ENCODE measurements at places on chromosomes 16 and 17. TPM values are rescaled to one million over a fixed set of nuclear protein-coding genes. Genes with fewer than 3 reads are reported as not detected.
A peak's percentile ranks its signal among the peaks of the same experiment; 100 is the strongest.

- peak; percentile 88 for DNase-seq
Measured at GRCh38 chr16:57422026-57422944, 17.7 kb downstream of the CCL17 start.

GRCh38 chr16:48300391-48300856, 53.1 kb upstream of the ABCC11 start:
- peak; percentile 78 for DNase-seq

- DNase-seq = peak; percentile 47
Measured at GRCh38 chr17:63178530-63178929, 212.5 kb downstream of the TANC2 start.

- no peak for DNase-seq
Measured at GRCh38 chr16:17392127-17392856, 78.5 kb downstream of the XYLT1 start.

Gene CCL7
- 0.36 TPM for total RNA-seq

DNA sequence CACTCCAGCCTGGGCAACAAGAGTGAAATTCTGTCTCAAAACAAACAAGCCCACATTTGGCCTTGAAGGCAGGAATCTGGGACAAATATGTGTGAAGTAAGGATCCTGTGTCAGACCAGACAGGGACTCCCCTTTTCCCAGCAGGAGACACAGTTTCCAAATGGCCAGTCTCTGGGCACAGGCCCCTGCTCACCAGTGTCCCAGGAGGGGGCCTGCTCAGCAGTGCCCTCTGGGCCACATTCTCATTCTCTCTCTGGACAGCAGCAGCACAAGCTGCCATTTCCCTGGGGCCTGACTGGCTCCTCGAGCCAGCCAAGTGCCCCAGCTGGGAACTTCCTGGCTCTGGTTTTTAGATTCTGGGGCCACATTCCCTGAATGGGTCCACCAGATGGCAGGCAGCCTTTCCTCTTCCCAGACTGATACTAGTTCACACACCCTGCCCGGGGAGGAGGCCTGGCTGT, 11.7 kb upstream of the MNT start:
- peak; percentile 91 for DNase-seq

DNA sequence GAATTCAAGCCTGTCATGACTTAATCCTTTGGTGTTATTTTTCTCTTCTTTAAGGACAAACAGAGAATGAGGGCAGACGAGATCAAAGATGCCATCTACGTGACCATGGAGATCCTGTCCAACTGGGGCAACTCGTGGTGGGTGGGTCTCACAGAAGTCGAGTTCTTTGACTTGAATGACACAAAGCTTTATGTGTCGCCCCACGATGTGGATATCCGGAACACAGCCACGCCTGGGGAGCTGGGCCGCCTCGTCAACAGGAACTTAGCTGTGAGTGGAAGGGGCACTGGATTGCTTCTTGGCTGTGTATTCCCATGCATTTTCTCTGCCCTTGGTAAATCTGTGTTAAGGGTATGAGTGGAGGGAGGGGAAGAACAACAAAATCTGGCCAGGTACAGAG, 158.7 kb downstream of the KATNIP start:
- no peak for DNase-seq

DNA sequence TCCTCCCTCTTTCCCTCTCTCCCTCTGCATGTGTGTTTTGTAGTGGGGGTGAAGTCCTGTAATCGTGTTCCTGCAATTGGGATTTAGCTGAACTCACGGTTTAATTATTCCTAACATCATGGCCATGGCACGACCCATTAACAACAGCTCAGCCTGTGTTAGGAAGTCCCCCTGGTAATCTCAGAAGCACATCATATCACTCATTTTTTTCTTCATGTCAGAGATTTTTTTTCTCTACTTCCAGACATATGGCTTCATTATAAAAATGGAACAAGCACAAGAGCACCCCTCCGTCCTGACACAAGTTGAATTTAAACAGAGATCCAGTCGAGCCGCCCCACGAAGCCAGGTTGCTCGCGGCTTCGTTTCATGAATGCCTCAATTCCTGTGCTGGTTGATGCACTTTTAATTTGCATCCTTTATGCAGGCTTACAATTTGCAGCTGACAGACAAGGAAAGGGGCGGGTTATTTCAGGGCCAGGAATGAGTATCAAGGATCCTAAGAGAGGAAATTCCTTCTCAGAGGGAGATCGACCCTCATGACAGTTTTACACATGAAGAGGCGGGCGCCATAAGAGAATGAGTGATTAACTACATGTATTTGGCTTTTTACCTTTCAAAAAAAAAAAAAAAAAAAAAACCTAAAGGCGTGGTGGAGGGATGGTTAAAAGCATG, 192.9 kb downstream of the MAF start:
- no peak for DNase-seq

DNA sequence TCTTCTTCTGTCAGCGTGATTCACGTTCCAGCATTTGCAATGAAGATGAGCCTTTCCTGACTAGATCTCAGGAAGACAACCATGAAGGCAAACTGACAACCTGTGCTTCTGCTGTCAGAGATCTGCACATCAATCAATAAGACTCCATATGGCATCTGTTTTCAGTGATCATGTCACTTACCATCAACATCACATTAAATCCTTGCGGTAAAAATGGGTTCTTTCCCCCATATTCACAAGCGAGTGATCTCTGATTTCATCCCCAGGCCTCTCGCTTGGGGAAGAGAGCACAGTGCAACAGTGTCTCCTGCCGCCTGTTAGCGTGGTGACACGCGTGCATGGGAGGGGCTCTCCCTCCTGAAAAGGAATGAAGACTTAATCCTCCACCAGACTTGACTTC, 11.1 kb downstream of the NACA2 start:
- no peak for DNase-seq

DNA sequence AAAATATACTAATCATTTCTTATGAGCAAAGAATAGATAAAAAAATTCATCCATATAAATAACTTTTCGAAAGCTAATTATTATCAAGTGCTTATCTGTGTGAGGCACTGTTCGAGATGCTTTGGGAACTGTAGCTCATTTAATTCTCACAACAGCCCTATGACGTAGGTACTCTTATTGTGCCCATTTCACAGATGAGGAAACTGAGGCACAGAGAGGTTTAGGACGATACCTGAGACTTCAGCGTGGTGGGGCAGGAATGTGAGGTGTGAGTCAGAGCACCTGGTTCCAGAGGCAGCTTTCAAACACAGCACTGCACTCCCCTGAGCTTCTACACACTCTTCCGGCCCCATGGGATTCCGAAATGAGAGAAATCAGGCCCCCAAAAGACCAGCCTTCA, 185.8 kb upstream of the HSBP1 start:
- DNase-seq = no peak

GRCh38 chr17:4913994-4914393, 11.1 kb upstream of the CHRNE start:
- no peak for DNase-seq

DNA sequence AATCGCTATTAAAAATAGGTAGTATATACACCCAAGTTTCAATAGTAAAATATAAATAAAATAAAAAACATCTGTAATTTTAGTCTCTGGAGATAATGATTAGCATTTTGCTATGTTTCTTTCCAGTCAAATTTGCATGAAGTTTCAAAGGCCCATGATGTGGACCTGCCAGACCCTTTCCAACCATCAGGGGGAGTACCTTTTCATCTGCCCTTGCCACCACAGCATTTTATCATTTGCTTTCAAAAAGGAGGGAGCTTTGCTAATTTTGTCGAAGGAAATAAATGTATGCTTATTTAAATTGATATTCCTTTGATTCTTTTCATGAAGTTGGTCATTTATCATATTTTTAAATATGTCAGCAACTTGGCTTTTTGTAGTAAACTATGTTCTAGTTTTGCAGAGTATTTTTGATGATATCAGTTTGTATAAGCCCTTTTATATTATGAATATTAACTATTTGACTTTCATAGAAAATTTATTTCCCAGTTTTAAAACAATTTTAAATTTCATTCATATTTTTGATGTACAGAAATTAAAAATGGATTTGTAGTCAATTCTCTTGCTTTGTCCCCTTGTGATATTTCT, 115.2 kb upstream of the NETO2 start:
- peak; percentile 14 for DNase-seq

- DNase-seq = peak; percentile 92
Measured at GRCh38 chr16:70470927-70471341, 16.5 kb downstream of the FCSK start.

DNA sequence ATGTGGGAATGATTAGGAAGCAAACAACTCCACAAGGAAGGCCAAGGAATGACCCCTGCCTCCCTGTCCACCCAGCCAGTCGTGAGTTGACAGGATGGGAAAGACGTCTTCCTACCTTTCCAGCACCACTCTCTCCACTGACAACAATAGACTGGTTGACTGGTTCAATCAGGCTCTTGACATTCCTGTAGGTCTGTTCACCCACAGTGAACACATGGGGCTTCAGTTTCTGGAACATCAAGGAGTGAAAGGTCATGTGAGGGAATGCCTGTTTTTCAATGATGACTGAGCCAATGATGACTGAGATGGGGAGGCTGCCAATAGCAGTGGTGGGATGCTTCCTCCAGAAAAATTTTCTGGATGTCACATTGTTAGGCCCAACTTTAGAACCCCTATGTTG, 9.6 kb downstream of the MYO19 start:
- DNase-seq = no peak

Gene MPV17L
- total RNA-seq = 0.36 TPM

- DNase-seq = peak; percentile 50
Measured at GRCh38 chr17:52064791-52065211, 93.7 kb downstream of the CA10 start.

DNA sequence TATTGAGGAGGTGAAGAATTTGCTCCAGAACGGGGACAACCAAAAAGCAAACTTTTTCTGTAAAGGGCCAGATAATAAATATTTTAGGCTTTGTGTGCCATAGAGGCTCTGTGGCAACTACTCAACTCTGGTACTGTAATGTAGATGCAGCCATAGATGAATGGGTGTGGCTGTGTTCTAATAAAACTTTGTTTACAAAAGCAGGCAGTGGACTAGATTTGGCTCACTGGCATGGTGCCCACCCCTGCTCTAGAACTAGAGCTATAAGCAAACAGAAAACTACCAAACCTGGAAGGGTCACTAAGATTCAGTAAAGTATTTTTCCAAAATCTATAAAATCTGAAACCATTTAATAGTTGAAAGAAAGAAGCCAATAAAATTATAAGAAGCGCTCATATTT, 24.6 kb upstream of the SMURF2 start:
- no peak for DNase-seq

Gene SLFN11
- total RNA-seq = 52.8 TPM

GRCh38 chr17:57862694-57863667, 13.1 kb upstream of the MRPS23 start:
- peak; percentile 41 for DNase-seq

GRCh38 chr17:27461192-27461859, 5.1 kb downstream of the KSR1 start:
- DNase-seq = no peak

All from osteoblast (primary cell).